ENCODE measurements at places on chromosomes 4 and X.

GRCh38 chr4:156619154-156619934 lies 352.3 kb downstream of the PDGFC start:
- DNase-seq: no peak

GRCh38 chr4:34250562-34250961 lies 1993.8 kb downstream of the ARAP2 start:
- DNase-seq: no peak

DNA sequence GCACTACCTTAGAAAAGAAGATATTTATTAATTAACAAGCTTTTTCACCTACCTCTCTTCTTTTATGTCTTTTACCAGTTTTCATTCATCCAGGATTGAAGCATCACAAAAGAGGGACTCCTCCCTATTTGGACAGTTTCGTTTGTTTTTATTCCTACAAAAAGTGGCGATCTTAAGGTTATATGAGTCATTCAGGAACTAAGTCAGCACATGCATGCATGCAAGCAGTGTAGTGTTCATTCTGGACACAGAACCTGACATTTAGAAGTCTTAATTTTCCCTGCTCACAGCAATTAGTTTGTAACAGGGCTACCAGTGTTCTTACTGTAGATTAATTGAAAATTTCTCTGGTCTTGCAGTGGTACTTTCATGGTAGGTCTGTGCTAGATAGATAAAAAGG lies 47.9 kb upstream of the QRFPR start:
- no peak for DNase-seq

DNA sequence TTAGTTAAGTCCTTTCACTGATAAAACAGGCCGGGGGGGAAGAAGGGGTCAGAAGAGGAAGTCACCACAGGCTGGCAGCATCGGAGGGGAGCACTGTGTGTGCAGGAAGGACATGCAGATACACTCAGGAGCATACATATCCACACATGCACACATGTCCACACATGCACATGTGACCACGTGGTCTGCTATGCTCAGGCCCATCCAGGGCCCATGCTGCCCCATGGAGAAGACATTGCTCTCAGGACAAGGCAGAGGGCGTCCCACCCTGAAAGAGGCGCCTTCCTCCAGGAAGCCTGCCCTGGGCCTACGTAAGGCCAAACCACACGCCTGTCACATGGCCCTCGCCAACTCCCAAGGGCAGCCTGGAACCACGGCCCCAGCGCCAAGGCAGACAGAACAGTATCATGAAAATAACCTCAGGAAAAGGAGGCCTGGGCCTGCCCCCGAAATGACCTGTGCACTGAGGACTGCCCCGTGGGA lies 15.8 kb downstream of the WDR1 start:
- DNase-seq: no peak

- DNase-seq: no peak
These were observed 32.7 kb upstream of the MBTPS2 start for GRCh38 chrX:21806691-21807090.

DNA sequence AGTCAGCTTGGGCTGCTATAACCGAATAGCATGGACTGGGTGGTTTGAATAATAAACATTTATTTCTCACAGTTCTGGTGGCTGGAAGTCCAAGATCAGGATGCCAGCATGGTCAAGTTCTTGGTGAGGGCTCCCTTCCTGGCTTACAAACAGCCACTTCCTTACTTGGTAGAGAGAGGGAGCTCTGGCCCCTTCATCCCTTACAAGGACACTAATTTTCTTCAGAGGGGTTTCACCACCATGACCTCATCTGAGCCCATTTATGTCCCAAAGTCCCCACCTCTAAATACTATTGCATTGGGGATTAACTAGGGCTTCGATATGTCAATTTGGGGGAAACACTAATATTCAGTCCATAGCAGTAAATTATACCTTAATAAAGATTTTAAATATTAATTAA lies 61.8 kb downstream of the CLNK start:
- no peak for DNase-seq

GRCh38 chrX:1244164-1245076 lies 24.2 kb upstream of the CSF2RA start:
- DNase-seq: no peak

GRCh38 chr4:181061787-181062186 lies 1181.4 kb upstream of the TENM3 start:
- no peak for DNase-seq

GRCh38 chr4:57639561-57640382 lies 529.6 kb upstream of the IGFBP7 start:
- no peak for DNase-seq

GRCh38 chr4:169263791-169264392 lies 6.9 kb downstream of the SH3RF1 start:
- DNase-seq: no peak

GRCh38 chr4:122540838-122541237 lies 80.0 kb downstream of the IL21 start:
- DNase-seq: no peak

- no peak for DNase-seq
These were observed 34.0 kb downstream of the VEGFC start for GRCh38 chr4:176758731-176759130.

GRCh38 chr4:123939621-123940020 lies 543.0 kb downstream of the SPRY1 start:
- DNase-seq: no peak

Data from omental fat pad (tissue), 4 donors.